ENCODE measurements at places on chromosomes 2 and 18.

GRCh38 chr18:79397830-79398761 is 2.4 kb downstream of the NFATC1 start:
- DNase-seq, result no peak

- DNase-seq, result no peak
Observed at GRCh38 chr2:85831735-85832134, 57.1 kb downstream of the ST3GAL5 start.

GRCh38 chr2:85151026-85151425 is 17.8 kb downstream of the TCF7L1 start:
- DNase-seq, result no peak

GRCh38 chr2:26195040-26195984 is 22.4 kb downstream of the GAREM2 start:
- no peak for DNase-seq

GRCh38 chr2:134139611-134140010 is 114.3 kb upstream of the MGAT5 start:
- DNase-seq, result no peak

- no peak for DNase-seq
Observed at GRCh38 chr2:217936952-217937351, 65.8 kb downstream of the TNS1 start.

DNA sequence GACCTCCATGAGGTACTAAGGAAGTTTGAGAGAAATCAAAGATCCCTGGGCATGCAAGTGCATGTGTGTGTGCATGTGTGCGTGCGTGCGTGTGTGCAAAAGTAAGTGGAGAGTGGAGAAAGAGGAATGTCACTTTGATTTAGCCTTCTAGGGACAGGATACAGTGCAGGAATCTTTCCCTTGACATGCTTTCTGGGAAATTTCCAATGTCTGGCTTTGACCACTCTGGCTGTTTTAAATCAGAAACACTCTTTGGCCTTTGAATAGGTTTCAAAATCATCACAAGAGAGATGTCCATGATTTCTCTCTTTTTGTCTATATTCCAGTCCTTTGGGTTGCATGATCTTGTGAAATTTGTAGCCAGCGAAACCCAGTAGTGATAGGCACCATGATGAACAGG is 162.0 kb downstream of the ALK start:
- no peak for DNase-seq

GRCh38 chr2:73970850-73971471 is 13.7 kb upstream of the TET3 start:
- DNase-seq, result peak; percentile 42

DNA sequence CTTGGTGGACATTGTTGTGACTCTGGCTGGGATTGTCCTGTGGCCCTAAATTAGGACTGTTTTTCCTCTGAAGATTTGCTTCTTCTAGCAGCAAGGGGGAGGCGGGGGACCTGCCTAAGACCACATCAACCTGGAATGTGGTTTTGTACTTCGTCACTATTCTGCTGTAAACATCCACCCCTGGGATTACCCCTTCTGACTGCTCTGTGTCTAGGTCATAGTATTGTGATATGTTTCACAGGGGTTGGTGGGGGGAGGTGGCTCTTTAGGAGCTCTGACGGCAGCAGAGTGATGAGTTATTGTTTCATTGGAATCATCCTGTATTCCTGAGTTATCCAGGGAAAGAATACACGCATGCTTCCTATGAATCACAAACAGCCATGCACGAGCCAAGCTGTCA is 226.4 kb upstream of the MYT1L start:
- no peak for DNase-seq

DNA sequence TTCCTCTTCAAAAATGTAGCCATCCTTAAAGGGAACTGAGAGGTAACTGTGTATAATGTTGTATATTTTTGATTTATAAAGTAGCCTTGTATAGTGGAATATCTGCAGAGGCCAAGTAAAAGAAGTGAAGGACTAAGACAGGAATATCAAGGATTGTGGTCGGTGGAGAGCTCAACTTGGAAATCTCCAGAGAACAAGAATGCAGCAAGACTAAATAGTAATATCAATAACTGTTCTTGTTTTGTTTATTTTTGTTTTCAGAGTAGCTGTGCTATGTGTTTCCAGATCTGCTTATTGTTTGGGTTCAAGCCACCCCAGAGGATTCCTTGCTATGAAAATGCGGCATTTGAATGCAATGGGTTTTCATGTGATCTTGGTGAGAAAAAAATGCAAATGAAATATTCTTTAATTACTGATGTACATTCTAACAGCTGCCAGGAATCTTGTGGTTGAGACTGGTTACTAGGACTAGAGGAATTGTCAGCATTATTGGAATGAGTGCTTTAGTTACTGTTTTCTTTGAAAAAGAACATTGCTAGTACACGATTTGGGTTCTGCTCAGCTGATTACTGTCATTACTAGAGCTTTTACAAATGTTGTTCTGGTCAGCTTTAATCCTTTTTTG is 25.0 kb downstream of the FASTKD2 start:
- no peak for DNase-seq

GRCh38 chr18:25614168-25614567 is 262.2 kb upstream of the ZNF521 start:
- no peak for DNase-seq

- DNase-seq, result no peak
Observed at GRCh38 chr2:73053316-73054114, 18.0 kb downstream of the SFXN5 start.

GRCh38 chr2:218262631-218263586 is 2.1 kb downstream of the GPBAR1 start:
- DNase-seq, result no peak

DNA sequence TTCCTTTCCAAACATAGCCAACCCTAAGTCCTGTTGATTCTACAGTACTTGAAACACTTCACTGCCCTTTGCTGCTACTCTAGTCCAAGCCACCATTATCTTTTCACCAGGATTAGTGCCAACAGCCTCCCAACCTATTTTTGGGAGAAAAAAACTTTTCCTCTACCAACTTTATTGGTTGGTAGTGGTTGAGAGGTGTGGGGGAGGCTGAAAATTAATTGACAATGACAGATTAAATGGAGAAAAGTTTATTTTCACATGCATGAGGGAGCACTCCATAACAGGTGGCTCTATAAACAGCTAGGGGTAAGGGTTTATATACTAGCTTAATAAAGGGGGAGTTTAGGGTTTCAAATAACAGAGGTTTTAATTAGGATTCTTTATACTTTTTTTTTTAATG is 37.8 kb upstream of the ITPRID2 start:
- DNase-seq, result no peak

DNA sequence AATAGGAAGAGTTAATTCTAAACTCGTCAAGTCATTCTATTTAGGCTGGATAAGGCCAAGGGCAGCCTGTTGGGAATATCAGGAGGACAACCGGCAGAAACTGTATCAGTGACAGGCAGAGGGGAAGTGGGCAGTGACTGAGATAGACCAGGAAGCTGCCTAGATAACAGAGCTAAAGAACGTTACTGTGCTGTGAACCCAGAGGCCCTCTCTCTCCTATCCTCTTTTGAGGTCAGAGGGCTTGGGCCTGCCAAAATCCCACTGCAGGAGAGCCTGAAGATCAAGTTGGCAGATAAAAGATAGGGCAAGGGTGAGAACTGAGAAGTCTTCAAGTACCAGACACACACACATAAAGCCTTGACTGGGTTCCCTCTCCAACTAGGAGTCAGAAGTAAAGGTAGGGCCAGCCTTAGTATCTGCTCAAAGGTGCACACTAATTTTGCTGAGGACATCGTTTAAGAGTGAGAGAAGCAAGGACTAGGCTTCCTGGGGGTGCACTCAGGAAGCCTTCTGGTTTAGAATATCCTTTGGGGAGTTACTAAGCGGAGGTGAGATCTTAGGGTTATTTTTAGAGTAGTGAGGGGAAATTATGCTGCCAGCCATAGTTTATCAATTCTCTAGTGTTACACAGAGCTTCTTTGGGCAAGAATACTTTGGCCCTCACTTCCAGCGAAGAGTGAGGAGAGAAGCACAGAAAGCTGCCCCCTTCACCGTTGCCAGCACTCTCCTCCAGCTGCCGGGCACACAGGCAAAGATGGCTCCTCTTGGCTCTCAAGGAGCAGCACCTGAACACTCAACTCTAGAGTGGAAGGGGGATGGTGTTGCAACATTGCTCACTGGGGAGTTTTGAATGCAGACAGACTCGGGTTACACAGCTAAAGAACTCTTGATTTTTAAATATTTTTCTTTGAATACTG is 9.8 kb downstream of the CAVIN2 start:
- no peak for DNase-seq

DNA sequence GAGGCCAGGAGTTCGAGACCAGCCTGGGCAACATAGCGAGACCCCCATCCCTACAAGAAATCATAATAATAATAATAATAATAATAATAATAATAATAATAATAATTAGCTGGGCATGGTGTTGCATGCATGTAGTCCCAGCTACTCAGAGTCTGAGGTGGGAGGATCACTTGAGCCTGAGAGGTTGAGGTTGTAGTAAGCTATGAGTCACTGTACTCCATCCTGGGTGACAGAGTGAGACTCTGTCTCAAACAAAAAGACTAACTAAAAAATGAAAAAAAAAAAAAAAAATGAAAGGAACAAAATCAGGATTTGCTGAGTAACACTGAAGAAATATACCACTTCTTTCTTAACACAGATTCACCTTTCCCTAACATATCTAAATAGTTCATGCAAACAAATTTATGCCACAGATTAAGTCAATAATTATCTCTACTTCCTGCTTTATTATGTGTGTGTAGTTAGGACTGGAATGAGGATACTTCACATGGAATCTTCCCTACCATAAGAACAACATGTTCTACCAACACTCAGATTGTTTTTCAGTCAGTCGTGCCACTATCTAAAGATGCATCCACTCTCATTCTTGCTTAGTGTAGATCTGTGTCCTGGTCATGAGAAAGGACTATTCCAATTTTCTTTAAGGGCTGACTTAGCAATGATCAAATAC is 928.7 kb downstream of the SLC4A3 start:
- DNase-seq, result no peak

- no peak for DNase-seq
Observed at GRCh38 chr2:236826606-236827156, 257.1 kb downstream of the ACKR3 start.

GRCh38 chr18:34549367-34549766 is 160.7 kb upstream of the DTNA start:
- DNase-seq, result no peak

DNA sequence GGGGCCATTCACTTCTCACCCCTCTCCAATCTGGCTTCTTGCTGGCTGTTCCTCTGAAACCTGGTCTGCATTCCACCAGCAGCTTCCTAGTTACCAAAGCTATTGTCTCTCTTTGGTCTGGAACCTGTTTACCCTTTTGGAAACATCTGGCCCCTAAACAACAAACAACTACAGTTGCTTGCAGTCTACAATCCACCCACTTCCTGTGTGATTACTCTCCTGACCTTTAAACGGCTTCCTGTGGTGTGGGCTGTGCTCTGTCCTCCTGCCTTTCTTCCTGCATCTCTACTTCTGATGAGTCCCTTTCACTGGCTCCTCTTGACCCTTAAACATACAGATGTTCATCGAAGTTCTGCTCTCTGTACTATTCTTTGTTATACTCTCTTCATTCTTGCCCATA is 303.8 kb downstream of the TDRD15 start:
- no peak for DNase-seq

All from effector memory CD4-positive, alpha-beta T cell (primary cell).